ENCODE measurements at places on chromosomes 7 and 10.

DNA sequence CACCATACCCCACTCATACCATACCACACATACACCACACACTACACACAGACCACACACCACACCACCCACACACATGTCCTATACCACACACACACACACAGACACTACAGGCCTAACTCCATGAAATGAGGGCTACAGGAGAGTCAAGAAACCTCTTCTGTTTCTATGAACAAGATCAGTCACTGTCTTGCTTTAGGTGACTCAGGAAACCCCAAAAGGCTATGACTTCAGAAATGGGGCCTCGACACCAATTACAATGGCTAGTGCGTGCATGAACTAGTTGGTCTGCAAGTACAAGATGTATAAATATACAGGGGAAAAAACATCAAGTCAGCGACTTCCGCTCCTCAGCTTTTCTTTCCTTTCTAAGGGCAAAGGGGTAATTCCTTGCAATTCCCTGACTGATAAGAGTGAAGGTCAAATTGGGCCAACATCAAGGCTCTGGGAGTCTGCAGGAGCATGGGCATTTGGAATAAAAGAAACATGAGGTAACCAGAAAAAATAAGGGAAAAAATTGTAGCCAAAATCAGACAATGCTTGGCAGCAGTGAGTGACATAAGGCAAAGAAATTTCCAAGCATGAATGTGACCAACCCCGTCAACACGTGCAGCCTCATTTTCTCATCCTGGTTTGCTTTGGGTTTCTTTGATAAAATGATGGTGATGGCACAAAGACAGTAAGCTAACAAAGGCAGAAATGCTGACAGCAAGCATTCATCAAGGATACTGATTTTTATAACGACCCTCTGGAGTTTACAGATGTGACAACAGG, 1.5 kb downstream of the PKD1L1 start:
- DNase-seq = no peak

DNA sequence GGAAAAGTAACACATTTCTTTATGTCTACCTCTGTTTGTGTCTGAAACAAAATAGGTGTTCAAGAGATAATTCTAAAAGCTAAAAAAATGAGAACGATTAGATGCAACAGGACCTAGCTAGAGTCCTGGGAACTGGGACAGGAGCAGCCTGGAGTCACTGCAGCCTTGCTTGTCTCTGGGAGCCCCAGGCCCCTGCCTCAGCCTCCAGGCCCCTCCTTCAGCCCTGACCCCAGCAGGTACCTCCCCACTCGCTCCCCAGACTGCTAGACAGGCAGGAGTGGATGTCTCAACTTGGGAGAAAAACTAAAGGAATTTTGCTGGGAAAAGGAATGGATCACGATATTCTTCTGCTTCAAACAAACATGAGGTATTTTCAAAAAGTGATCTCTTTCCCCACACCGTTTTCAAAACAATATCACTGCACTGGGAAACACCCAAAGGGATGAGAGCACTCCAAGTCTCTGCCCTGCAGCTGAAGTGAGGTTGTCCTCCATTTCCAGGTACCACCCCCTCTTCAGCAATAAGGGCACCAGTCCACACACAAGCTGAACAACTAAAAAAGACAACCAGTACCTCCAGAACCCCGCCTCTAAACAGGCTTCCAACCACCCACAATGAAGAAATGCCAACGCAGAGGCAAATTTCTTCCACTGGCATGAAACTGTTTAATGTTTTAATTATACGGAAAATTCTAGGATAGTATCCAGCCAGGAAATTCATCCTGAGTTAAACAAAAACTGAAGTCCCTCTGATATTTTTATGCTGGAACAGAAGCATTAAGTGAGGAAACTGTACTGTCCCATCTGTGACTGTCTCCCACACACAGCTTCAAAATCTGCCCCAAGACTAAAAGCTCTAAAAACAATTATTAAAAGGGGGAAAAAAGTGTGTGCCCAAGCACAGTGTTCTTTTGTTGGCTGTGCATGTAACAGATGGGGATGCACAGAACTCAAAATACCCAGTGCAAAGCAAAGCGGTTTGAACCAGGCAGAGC, 47.2 kb downstream of the XPNPEP1 start:
- DNase-seq = no peak

DNA sequence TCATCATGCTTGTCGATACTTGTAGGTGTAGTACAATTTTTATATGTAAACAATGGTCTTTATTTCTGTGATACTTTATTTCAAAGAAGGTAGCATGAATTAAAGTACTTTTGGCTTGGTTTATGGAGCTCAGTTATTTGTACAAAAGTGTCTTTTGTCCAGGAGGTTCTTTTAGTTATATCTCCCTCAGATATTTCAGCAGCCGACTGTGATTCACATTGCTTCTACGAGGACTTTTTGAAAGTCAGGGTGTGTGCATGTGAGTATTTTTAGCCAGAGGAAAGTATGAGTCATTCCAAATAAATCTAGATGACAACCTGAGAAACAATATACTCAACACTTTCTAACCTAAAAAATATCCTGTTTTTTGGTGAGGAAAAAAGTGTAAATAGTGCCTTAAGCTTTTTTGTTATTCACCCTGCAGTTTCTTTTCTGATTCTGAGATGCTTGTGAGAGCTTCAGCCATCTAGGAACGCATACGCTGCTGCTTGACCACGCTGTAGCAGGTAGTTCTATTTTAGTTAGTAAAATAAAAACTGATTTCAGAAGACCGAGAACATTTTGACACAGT, 595 bp upstream of the SUN1 start:
- no peak for DNase-seq

DNA sequence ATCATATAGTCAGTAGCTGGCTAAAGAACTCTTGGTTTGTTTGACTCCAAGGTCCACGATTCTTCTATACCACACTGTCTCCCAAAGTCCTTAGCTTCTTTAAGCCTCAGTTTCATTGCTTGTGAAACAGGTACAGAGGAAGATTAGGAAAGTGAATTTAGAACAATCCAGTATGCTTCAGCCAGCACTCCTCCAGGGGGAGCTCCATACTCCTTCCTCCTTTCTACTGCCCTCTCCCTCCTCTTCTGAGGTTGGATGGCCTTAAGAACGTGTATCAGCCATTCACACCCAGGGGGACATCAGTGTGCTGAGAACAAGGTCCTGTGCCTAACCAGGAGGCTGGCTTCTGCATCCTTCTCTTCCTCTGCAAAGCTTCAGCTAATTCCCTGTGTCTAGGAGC, 54.8 kb upstream of the CALD1 start:
- DNase-seq = no peak

- no peak for DNase-seq
These were observed 13.7 kb downstream of the UBE3C start for GRCh38 chr7:157152391-157152937.

GRCh38 chr10:86170255-86171108, 196.1 kb downstream of the GRID1 start:
- no peak for DNase-seq

All from stimulated activated CD8-positive, alpha-beta memory T cell treated with anti-CD3 and anti-CD28 coated beads, Interleukin-15, amount 100 ng/mL, for 24 hours (primary cell).